ENCODE measurements at places on chromosomes 3 and 15. TPM values are rescaled to one million over a fixed set of nuclear protein-coding genes. Genes with fewer than 3 reads are reported as not detected.

GRCh38 chr3:123332124-123332641, 116.7 kb downstream of the ADCY5 start:
- DNase-seq, result no peak

DNA sequence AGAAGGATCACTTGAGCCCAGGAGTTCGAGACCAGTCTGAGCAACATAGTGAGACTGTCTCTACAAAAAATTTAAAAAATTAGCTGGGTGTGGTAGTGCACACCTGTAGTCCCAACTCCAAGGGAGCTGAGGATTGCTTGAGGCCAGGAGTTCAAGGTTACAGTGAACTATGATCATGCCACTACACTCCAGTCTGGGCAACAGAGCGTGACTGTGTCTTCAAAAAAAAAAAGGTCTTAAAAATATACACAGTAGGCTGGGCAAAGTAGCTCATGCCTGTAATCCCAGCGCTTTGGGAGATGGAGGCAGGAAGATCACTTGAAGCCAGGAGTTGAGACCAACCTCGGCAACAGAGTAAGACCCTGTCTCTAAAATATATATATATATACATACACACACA, 11.2 kb upstream of the CAMK1 start:
- DNase-seq, result no peak

- DNase-seq, result no peak
These were observed 254.2 kb downstream of the GAP43 start for GRCh38 chr3:115877615-115877899.

DNA sequence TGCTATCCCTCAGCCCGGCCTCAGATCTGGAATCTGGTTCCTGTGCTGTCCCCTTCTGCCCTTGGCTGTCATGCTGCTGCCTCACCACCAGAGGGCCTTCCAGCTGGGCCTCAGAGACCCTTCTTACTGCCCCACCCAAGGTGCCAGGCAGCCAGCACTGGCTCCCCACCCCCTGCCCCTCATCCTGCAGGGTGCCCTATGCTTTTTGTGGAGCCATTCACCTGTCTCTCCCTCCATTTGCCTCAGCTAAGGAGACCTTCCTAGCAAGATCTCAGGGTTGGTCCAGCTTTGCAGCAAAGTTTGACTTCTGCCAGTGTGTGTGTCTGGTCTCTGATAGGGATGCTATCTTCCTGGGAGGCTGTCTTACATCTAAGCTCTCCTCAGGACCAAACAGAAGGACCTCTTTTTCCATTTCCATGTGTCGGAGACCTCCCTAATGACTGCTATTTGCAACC, 1.9 kb upstream of the VWA5B2 start:
- no peak for DNase-seq

- no peak for DNase-seq
These were observed 227.5 kb upstream of the EPHA3 start for GRCh38 chr3:88879905-88880304.

MEX3B gene
- total RNA-seq, result 2.0 TPM

GRCh38 chr3:196016059-196016458, 65.8 kb downstream of the TFRC start:
- DNase-seq, result no peak

DNA sequence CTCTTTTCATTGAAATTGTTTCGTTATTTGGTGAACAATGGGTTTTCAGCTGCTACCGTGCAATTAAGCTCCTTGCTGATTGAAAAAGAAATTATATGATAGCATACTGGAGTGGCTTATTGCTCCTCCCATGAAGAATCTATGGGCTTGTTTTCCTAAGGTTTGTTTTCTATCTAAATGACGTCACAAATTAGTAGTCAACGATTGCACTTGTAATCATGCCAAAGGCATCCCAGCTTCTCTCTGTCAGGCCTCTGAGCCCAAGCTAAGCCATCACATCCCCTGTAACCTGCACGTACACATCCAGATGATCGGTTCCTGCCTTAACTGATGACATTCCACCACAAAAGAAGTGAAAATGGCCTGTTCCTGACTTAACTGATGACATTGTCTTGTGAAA, 388.0 kb upstream of the LMCD1 start:
- DNase-seq, result no peak

DNA sequence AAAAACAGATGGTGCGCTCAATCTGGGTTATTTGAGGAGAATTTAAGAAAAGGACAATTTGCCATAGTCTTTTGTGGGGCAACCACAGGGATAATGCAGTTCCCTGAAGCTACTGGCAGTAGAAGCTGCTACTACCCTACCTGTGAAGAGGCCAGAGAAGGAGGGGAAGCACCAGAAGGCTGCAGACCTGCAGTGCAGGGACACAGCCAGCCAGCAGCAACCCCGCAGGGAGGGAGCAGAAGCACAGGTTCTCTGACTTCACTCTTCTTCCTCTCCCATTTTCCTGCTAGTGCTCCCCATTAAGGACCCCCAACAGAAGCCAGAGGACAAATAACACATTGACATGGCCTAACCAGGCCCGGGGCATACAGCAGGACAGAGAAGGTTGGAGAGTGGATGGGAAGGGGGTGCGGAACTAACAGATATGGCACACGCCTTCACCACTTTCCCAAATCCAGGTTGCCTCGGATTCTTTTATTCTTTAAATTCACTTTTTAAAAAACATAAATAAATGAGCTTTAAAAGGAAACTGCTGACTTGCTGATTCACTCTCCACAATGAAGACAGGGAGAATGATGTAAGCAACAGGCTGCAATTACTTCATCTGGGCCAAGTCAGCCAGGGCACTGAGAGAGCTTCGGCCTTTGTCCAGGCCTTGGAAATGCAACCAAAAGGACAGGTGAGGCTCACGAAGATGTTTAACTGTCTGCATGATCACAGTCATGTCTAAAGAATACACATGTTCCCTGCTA, 30.1 kb downstream of the POPDC2 start:
- no peak for DNase-seq

- DNase-seq, result no peak
These were observed 2.9 kb downstream of the NCKIPSD start for GRCh38 chr3:48682786-48683185.

DNA sequence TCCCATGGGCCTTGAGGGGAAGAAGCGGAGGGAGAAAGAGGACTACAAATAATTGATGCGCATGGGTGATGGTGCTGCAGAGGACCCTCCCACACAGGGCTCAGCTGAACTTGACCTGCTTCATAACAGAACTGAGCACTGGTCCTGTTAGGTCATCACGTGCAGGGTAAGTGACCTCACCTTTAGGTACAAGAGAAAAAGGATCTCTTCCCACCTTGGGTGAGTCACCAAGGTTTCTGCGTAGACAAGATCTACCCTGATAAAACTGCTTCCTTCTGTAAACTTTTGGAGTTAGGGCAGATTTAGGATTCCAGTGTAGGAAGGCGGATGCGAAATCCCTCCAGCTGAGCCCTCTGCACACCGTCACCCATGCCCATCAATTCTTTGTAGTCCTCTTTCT, 67.1 kb downstream of the FEM1B start:
- no peak for DNase-seq

GRCh38 chr15:57440167-57440566, 63.9 kb downstream of the CGNL1 start:
- DNase-seq, result no peak

- DNase-seq, result no peak
These were observed 105.7 kb upstream of the MCTP2 start for GRCh38 chr15:94125698-94126097.

NCK1 gene
- total RNA-seq, result 29.5 TPM

- DNase-seq, result no peak
These were observed 101.8 kb upstream of the TBC1D5 start for GRCh38 chr3:17844236-17844635.

- DNase-seq, result peak; percentile 44
These were observed 148.4 kb upstream of the TLE3 start for GRCh38 chr15:70245932-70246622.

CACNA2D2 gene
- 7.8 TPM for total RNA-seq

DNA sequence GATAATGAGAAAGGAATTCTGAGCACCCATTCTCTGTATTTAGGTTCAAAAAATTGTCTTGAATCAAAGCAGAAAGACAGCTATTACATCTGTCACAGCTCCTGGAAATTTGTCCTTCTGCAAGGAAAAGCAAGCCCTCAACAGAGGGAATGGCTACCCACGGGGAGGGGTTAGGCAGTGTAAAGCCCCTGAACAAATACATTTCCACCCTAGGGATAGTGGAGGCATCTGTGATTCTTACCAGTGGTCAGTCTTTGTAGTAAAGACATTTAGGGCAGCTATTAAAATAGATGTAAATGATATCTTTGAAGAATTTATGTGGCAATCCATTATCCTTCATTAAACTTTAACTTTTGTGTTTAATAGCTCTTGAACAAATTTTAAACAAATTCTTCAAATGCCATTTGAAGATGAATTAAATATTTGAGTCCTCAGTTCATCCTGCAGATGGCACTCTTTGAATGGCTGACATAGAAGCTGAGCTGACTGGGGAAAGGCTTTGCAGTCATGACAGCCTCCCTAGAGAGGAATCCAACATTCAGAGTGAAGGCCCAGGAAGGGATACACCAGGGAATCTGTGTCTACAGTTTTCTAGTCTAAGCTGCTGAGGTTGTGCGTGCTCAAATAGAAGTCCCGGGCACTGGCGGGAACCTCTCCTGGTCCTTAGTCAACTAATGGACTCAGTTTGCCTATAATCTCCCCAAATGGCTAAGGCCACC, 359.7 kb upstream of the ROPN1 start:
- DNase-seq, result no peak
